ENCODE measurements at places on chromosomes 1 and 21. TPM values are rescaled to one million over a fixed set of nuclear protein-coding genes. Genes with fewer than 3 reads are reported as not detected.

DNA sequence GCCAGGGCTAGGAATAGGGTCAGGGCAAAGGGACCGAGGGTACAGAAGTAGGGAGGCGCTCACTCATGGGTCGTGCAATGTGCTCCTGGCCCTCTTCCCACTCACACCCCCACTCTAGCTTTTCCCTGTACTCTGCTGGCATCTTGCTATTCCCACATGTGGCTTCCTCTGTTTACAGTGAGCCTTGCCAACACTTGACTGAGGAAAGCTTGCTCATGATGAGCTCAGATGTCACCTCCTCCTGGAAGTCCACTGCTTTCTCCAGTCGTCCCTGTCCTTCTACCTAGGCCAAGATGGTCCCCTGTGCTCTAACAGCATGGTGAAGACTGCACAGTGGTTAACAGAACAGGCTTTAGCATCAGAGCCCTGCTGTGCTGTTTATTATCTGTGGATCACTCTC is 8.0 kb upstream of the RIMS3 start:
- no peaks in the 10 kb centered on the region for H3K27me3 ChIP-seq
- no peak overlapping the region for H3K4me3 ChIP-seq
- DNase-seq = no peak
- H3K27ac ChIP-seq = no peak overlapping the region

DNA sequence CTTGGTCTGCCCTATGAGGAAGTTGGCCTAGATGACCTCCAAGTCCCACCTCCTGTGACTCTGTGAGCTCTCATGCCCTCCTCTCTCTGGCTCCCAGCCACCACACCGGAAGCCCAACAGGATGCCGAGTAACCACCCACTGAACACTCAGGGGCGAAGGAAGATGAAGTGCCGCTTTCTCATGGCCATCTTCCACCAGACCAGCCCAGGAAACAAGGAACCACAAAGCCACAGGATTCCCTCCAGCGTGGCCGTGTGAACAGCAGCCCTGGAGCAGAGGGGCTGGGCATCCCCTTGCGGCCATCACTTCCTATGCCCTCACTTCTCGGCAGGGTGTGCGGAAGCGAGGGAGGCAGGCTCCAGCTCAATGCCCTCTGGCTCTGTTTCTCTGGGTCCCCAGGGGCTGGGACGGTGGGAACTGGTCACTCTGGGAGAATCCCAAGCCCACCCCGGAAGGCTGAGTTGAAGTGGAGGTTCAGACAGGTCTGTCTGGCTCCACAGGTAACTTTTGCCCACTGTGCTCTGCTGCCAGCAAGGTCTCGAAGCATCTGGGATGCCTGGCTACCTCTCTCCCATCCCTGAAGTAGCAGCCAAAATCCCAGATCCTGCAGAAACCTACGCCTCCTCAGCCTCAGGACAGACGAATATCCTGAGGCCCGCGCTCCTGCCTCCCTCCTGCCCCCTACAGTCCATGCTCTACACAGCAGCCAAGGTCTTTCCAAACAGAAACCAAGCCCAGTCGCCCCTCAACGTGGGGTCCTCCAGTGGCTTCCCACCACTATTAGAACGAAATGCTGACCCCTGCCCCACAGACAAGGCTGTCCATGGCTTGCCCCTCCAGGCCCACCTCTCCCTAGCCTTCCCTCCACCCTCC is 44.2 kb upstream of the ECE1 start:
- DNase-seq = no peak
- no peaks in the 10 kb centered on the region for H3K27me3 ChIP-seq
- H3K4me1 ChIP-seq = peaks cover 97% of the 10 kb centered on the region
- H3K27ac ChIP-seq = peak overlapping the region; percentile 76

- H3K36me3 ChIP-seq = no peaks in the 10 kb centered on the region
- no peaks in the 10 kb centered on the region for H3K4me1 ChIP-seq
- no peak for DNase-seq
- H3K27ac ChIP-seq = no peak overlapping the region
- no peak overlapping the region for H3K4me3 ChIP-seq
These were observed 504.1 kb upstream of the ADGRL2 start for GRCh38 chr1:81296601-81297000.

Gene C1orf185
- not detected for total RNA-seq

GRCh38 chr21:38323721-38324531 is 67.1 kb downstream of the KCNJ15 start:
- H3K27me3 ChIP-seq = no peaks in the 10 kb centered on the region
- H3K4me1 ChIP-seq = no peaks in the 10 kb centered on the region
- H3K36me3 ChIP-seq = no peaks in the 10 kb centered on the region
- no peak overlapping the region for H3K4me3 ChIP-seq

Gene RORC
- 0.11 TPM for total RNA-seq

- H3K4me3 ChIP-seq = no peak overlapping the region
- no peaks in the 10 kb centered on the region for H3K4me1 ChIP-seq
- DNase-seq = no peak
- H3K27me3 ChIP-seq = no peaks in the 10 kb centered on the region
These were observed 374.7 kb downstream of the COL11A1 start for GRCh38 chr1:102733491-102734236.

DNA sequence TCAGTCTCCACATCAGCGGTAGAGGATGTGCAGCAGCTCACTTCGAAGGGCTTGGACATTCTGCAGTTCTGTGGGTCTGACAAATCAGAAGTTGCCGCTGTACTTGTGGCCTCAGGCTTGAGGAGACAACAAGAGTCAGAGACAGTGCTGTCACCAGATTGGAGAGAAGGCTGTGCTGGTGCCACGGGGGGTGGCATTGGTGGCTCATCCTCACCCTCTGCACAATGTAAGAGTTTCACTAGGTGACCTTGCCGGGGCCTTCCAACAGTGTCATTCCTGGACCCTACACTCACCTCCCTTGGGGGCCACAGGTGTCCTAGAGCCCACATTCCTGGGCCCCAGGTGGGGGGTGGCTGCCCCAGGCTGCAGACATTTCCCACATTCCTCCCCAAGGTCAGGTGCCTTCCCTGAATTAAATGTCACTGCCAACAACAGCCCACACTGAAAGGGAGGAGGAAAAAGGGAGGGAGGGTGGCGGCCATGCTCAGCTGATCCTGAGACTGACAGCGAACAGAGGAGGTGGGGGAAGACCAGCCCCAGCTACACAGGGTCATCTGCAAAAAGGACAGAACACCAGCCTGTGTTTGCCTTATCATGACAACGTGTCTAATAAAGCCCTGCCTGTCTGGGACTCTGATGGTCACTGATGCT is 46.4 kb downstream of the TMCC2 start:
- no peaks in the 10 kb centered on the region for H3K36me3 ChIP-seq
- no peak overlapping the region for H3K27ac ChIP-seq
- DNase-seq = no peak
- peaks cover 19% of the 10 kb centered on the region for H3K4me1 ChIP-seq
- H3K27me3 ChIP-seq = no peaks in the 10 kb centered on the region
- no peak overlapping the region for H3K4me3 ChIP-seq

Gene SYDE2
- total RNA-seq = 119 TPM

Gene RIPK4
- 1.7 TPM for total RNA-seq

GRCh38 chr1:151801310-151801820 is 3.9 kb downstream of the LINGO4 start:
- H3K36me3 ChIP-seq = no peaks in the 10 kb centered on the region
- no peak overlapping the region for H3K27ac ChIP-seq
- no peaks in the 10 kb centered on the region for H3K27me3 ChIP-seq

GRCh38 chr1:67687198-67687545 is 2.2 kb downstream of the GADD45A start:
- H3K36me3 ChIP-seq = no peaks in the 10 kb centered on the region
- H3K27ac ChIP-seq = peak overlapping the region; percentile 97
- H3K4me3 ChIP-seq = peak overlapping the region; percentile 82
- H3K4me1 ChIP-seq = peaks cover 23% of the 10 kb centered on the region
